ENCODE measurements at places on chromosomes 16 and 17.

DNA sequence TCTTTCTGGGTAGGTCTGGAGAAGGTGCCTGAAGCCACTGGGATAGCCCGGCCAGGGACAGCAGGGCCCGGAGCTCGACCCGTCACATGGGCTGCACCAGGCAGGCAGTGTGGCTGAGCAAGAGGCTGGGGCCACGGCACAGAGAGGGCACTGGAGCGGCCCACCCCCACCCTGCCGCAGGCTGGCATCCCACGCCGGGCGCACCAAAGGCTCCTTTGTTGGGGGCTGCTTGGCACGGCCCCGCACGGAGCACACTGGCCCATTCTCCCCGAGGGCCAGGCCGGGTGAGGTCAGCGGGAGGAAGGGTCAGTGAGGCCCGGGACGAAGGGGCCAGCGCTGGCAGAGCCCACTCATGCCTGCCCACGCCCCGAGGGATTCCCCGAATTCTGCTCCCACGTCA is 36.5 kb upstream of the PVALEF start:
- no peak for DNase-seq

GRCh38 chr17:72164158-72164739 is 43.4 kb downstream of the SOX9 start:
- no peak for DNase-seq

- DNase-seq: no peak
These were observed 312.3 kb downstream of the TOX3 start for GRCh38 chr16:52234626-52235025.

GRCh38 chr17:63881935-63882601 is at the start of gene GH2:
GH2 (minus strand) TSS chr17:63881944; CDS start chr17:63881801, 143 bp downstream.
- peak; percentile 46 for DNase-seq

DNA sequence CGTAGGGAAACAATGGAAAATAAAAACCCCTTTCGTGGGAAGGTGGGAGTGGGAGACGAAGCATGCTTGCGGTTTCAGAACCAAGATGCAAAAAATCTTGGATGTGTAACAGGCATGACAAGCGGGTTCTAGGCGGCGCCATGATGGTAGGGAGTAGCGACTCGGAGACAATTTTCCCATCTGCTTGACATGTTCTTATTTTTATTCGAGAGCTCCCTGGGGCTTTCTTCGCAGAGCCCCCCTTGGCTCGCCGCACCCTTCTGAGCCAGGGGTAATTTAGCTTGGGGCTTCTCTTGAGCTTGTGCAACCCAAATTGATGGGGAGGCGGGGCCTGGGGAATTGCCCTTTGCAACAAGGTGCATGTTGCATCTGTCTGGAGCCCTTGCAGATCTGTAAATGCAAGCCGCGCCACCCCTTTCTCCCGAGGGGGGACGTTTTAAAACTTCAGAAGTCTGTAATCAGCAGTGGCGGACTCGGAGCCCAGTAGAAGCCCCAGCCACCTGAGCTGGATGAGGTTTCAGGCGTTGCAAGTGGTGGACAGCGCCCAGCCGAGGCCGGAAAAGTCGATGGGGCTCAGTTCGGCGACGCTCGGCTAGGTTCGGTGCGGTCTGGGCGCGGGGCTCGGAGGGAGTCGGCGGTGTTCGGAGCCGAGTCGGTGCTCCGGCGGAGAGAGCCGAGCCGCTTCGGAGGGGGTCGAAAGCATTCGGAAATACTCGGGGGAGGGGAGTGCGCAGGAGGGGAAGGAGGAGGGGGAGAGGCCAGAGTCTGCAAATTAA is 2.9 kb downstream of the GNAO1 start:
- peak; percentile 82 for DNase-seq

DNA sequence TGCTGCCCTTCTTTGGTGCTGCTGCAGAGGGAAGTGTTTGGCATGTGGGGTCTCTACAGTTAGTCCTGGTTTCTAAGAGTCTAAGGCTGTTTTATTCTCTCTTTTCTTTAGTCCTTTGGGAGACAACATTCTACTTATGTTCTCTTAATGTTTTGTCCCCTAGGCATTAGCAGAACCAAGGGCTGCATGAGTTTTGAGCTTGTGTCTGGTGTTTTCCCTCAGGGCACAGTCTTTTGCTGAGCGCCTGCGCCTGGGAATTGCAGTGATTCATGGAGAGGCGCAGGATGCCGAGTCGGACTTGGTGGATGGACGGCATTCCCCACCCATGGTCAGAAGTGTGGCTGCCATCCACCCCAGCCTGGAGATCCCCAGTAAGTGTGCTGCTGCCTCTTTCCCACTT is 41.1 kb upstream of the SLC5A10 start:
- DNase-seq: no peak

DNA sequence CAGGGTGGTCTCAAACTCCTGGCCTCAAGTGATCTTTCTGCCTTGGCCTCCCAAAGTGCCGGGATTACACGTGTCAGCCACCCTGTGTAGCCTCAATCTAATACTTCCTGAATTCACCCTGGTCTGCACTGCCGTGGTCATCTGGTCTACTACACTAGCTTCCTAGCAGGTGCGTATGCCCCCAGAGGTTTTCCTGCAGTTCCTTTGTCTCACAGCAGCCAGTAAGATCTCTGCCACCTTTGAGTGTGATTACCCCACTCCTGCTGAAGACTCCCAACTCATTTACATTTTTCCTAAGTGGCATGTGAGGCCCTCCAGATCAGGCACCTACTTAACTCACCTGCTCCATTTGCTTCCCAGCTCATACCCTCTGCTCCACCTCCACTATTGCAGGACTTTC is 5.1 kb upstream of the DDX19A start:
- no peak for DNase-seq

DNA sequence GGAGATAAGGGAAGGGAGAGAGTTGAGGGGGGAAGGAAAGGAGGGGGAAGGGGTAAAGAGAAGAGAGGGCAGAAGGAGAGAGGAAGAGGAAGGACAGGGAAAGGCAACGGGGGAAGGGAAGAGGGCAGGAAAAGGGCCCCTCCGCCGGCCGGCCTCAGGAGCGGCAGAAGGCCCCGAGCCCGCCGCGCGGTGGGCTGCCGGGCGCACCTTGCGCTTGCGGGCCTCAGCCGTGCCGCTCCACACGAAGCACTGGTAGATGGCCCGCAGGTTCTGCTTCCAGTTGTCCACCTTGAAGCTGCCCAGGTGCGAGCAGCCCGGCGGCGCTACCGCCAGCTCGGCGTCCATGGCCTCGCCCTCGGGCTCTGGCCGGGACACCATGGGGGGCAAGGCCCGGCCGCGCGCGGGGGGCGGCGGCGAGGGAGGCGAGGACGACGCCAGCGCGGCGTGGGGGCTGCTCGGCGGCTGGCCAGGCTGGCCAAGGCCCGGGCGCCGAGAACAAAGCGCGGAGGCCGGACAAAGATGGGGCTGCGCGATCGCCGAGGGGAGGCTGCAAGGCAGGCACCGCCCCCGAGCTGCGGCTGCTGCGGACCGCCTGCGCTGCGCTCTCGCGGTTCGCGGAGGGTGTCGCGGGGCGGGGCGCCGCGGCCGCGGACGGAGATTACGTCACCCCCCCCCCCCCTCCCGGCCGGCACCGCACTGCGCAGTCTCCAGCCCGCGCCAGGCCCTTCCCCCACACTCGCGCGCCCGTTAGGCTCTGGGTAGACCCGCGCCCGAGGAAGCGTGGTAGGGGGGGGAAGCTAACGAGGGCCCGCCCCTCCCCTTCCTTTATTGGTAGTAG is at the start of gene USP22:
Gene USP22, minus strand, starts transcription at position 554 of the 838 bp plus-strand sequence. Its CDS starts 176 bp downstream, at position 378.
- DNase-seq: no peak

DNA sequence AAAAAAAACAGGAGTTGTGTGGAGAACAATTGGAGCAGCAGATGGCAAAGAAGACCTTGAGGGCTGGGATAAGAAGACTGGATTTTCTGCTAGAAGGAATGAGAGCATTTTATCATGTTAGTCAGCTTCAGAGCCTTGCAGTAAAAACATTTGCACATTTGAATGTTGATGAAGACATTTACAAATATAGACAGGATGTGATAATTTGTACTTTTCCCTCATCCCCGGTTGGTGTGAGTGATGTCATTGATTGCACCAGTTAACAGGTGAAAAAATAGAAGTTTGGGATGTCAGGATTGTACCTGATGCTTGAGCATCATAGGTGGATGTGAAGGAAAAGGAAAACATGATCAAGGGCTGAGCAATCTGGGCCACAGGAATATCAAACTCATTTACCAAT is 22.6 kb upstream of the MAPK3 start:
- DNase-seq: no peak

GRCh38 chr16:26005336-26005735 is 313.6 kb downstream of the HS3ST4 start:
- no peak for DNase-seq

DNA sequence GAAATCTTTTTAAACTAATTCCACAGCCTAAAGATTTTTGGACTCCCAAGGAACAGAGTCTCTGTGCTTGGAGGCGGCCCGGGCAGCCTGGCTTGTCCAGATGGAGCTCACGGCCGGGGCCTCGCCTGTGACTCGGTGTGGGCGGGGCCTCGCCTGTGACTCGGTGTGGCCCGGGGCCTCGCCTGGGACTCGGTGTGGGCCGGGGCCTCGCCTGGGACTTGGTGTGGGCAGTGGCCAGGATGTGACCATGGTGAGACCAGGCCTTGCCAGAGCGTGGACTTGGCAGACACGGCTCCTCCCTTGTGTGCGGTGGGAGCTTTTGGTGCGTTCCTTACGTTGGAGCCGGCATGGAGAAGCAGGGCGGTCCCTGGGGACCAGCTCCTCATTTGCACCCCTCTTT is 92.3 kb downstream of the METRNL start:
- no peak for DNase-seq

DNA sequence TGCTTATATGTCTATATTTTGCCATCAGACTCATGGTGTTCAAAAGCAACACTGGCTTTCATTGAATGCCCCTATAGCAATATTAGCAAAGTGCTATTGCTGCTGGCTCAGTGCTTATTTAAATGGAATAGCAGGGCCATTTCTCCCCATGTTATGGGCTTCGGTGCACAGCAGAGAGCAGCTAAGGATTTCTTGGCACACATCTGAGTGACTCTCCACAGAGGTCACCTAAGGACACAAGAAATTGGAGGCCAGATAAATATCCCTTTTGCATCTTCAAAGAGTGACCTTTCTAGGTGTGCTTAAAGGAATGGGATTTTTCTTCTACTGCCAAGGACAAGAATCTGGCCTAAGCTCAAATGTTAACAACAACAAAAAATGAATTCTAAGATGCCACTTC is 751.8 kb downstream of the CDH11 start:
- DNase-seq: no peak

DNA sequence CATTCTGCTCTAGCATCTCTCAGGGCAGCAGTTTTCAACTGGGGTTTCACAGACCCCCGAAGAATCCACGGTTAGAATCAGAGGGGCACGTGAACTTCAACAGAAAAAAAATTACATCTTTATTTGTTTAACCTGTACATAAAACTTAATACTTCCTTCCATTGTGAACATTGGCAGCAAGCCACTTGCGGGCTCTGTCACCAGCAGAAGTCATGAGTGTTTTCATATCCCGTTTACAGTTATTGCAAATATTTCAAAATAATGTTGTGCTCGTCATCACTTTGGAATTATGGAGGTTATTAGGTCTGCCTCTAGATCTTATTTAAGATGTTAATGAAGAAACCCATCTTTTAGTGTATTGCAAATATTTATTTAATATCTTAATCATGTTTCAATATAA is 109.8 kb downstream of the SDR42E1 start:
- no peak for DNase-seq

DNA sequence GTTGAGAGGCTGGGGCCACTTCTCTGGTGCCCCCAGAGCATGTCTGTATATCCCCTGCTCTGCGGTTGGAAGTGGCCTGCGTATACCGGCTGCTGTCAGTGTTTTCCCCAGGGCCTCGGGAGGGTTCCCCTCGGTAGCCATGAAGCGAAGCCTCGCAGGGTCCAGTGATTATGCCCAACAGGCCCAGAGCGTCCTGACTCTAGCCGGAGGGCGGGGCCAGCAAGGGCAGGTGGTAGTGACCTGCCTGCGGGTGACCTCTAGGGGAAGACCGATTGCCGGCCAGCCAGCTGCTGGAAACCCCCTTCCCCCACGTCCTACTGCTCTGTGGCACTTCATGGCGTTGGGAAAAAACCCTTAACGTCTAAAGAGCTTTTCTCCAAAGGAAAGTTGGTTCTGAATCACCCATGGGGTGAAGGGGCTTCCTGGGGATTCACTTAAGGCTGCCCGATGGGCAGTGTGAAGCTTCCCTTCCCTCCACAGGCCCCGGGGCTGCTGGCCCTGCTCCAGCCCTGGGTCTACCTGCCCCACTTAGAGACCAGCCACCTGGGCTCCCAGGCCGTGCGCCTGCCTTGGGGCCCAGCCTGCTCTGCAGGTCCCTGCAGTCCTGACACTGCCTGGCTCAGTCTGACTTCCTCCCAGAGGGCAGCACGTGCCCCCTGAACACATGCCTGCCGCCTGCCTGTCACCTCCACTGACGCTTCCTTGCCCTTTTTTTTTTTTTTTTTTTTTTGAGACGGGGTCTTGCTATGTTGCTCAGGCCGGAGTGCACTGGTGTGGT is 72.8 kb downstream of the SOCS1 start:
- DNase-seq: no peak
